ENCODE measurements at places on chromosomes 6 and 20.

- DNase-seq: no peak
These were observed 121.8 kb downstream of the TOX2 start for GRCh38 chr20:44036441-44036840.

- no peak for DNase-seq
These were observed 49.5 kb downstream of the SOBP start for GRCh38 chr6:107539409-107539808.

GRCh38 chr6:139593081-139593480, 218.6 kb upstream of the CITED2 start:
- DNase-seq: no peak

DNA sequence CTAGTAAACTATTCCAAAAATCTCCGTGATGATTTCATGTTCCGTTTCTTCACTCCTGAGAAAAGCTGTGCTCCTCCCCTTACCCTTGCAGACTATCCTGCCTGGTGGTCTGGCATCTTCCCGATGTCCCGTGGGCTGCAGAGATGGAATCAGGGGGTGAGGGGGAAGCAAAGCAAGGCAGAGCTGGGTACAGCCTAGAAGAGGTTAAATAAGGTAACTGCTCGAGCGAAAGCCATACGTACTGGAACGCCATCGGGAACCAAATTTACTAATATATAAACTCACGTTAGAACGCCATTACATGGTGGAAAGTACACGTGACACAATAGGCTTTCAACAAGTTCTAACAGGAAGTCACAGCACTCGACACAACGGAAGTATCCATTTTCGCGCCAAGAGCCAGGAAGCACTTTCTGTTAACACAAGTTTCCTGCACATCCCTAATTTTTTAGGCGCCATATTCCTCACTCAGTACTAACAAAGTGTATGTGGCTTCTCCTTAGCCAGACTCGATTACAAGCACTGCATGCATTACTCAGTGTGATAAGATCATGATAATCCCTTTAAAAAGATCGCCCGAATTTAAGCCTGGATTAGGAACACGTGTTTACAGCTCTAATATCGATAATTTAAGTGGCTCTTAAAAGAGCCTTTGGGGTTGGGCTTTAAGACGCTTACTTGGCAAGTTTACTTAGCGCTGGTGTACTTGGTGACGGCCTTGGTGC, 101.6 kb upstream of the PRSS16 start:
- peak; percentile 49 for DNase-seq

DNA sequence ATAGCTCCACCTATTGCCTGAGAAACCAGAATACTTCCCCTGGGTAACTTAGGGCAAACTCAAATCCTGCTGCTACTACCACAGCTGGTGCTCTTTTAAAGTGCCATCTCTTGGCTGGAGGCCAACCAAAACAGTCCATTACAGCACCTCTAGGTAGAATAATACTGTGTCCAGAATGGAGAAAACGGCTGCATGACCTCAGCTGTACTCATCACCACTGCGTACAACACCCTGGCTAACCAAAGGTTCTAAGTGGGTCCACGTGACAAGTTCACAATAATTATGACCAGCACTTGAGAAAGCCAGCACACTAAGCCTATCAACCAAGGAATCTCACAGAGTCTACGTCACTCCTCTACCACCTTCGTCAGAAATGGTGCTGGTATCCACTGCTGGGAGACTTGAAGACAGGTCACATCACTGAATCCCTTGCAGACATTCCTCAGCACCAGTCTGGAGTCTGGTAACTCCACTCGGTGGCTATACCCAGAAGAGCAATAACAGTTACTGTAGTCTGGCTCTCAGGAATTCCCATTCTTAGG, 40.9 kb upstream of the PKIB start:
- DNase-seq: no peak

DNA sequence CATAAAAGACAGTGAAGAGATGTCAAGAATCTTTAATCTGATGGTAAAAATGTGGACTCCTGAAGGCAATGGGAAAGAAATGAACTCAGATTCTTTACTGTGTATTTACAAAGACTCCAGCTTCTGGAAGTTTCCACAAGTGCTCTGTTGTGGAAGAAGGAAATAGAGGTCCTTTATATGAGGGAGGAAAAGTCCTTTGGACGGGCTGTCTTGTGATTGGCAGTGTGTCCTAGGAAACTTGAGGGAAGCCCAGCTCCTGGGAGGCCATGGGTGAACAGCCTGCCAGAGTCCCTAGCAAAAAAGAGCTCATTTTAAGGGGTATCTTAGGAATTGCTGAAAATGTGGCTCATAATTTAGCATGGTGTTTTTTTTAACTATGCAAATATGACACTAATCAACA, 92.0 kb downstream of the RNASET2 start:
- no peak for DNase-seq

GRCh38 chr6:108710030-108710429, 138.2 kb upstream of the ARMC2 start:
- DNase-seq: no peak

- DNase-seq: no peak
These were observed 192.0 kb downstream of the ALDH8A1 start for GRCh38 chr6:134757911-134758361.

DNA sequence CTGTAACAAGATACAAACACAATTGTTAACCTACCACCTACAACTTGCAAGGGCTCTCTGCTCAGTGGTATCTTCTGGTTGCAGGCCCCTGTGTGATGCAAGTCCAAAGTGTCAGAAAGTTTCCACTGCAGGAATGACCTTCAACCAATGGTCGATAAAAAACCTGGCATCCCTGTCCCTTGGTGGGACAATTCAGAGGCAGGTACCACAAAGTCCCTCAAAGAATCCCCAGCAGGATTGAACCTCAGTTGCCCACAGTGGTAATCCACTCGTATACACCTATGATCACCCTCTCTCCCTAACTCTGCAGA, 15.9 kb downstream of the GLO1 start:
- DNase-seq: no peak

GRCh38 chr6:116419069-116419786, 41.9 kb upstream of the CALHM6 start:
- no peak for DNase-seq

DNA sequence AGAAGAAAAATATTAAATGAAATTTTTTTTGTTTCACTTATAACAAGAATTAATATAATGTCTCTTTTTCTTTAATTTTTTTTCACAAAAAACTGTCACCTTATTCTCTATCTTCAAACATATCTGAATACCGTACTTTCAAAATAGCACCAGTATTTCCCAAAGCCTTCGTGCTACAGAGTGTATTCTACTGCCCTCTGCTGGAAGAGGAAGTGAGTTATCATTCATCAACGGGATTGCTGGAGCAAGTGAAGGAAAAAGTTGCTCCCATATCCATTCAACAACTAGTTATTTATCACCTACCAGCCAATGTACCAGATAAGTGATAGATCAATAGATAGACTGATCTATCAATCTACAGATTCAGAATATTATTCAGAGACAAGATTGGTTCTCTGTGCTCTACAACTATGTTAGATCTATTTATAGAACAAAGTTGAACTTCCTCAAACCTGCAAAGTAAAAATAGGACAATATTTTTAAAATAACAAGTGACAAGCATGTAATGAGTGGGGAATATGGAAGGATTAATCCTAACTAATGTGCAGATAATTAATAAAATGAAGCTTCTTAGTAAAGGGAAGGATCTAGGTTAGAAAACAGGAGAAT, 26.7 kb upstream of the TFAP2B start:
- DNase-seq: peak; percentile 26

- no peak for DNase-seq
These were observed 49.2 kb downstream of the CBFA2T2 start for GRCh38 chr20:33539129-33539528.

All from GM10248 (cell line).